Immature natural killer cell (primary cell): ENCODE measurements at places on chromosomes 5 and 9.

- DNase-seq: no peak
These were observed 577.7 kb downstream of the EBF1 start for GRCh38 chr5:158521995-158522394.

- DNase-seq: no peak
These were observed 973 bp downstream of the PLPPR1 start for GRCh38 chr9:101029315-101030085.

GRCh38 chr5:180081481-180081880 is 9.9 kb upstream of the RNF130 start:
- no peak for DNase-seq

DNA sequence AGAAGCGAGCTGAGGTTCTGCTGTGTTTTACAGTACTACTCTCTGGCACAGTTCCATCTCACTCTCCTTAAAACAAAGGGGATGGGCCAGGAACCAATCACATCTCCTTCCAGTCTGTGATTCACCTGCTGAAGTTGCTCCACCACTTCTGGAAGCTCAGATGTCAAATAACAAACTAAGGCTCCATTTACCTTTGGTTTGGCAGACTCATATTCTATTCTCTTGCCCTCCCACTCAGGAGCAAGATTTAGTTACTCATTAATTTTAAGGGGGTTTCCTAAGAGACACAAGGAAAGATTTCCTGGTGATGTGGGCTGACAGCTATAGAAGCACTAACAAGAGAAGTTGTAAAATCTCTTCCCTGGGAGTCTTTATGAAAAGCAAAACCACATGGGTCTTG is 37.8 kb upstream of the KIF2A start:
- DNase-seq: no peak
